CD4-positive, alpha-beta T cell treated with Interleukin-2 at 100 ng/mL for 4 hours (primary cell): ENCODE measurements at places on chromosomes 7 and 10.

DNA sequence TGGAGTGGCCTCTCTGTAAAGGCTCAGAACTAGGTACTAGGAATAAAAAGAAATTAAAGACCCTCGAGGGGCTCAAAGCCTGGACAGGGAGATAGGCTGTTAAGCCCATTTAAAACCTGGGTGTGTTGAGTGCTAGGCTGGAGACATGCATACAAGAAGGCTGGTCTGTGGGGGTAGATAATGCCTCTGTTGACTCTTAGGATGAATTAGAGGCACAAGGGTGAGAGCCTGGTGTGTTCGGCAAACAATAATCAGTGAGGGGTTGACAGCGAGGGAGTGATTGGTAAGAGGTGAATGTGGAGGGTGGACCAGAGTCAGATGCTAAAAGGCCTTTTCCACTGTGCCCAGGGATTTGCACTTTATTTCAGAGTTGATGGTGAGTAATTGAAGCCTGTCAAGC is 12.7 kb downstream of the GSTO2 start:
- DNase-seq = no peak

GRCh38 chr10:697097-697875 is 7.8 kb upstream of the DIP2C start:
- no peak for DNase-seq

DNA sequence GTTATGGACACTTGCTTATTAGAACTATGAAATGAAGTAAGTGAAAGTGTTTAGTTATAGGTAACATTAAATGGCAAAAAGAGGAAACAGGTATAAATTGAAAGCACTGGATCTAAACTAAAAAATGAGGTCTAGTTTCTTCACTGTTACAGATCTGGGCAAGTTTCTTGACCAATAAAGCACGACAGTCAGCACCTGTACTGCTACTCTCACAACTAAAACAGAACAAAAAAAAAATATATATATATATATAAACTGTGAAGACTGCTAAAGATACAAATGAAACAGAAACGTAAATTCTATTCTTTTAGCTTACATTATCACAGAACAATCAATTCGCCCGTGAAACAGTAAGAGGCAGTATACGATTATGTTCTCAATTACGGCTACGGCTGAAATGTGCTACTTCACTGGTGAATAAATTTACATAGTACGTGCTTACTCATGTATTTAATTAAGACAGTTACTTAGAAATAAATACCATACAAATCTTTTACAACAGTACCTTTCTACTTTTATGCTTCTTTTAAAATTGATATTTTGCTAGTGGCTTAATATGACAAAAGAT is 4.2 kb downstream of the AHR start:
- DNase-seq = peak; percentile 64

GRCh38 chr10:121715076-121715475 is 116.8 kb upstream of the FGFR2 start:
- no peak for DNase-seq

- no peak for DNase-seq
Observed at GRCh38 chr7:116772926-116773749, 89.2 kb upstream of the CAPZA2 start.

DNA sequence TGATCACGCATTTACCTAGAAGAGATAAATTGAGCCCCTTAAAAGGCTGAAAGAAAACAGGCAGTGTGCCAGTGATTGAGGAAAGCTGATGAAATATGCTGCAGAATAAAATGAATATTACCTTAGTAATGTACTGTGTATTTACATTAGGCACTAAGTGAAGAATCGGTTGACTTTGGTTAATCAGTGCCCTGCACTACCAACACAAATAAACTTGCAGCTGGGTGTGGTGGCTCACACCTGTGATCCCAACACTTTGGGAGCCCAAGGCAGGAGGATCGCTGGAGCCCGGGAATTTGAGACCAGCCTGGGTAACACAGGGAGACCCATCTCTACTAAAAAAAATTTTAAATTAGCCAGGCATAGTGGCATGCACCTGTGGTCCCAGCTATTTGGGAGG is 148.3 kb upstream of the TCF7L2 start:
- no peak for DNase-seq

GRCh38 chr10:128964100-128964403 is 503.0 kb upstream of the MGMT start:
- DNase-seq = no peak

GRCh38 chr10:23079700-23080099 is 15.7 kb upstream of the MSRB2 start:
- no peak for DNase-seq

DNA sequence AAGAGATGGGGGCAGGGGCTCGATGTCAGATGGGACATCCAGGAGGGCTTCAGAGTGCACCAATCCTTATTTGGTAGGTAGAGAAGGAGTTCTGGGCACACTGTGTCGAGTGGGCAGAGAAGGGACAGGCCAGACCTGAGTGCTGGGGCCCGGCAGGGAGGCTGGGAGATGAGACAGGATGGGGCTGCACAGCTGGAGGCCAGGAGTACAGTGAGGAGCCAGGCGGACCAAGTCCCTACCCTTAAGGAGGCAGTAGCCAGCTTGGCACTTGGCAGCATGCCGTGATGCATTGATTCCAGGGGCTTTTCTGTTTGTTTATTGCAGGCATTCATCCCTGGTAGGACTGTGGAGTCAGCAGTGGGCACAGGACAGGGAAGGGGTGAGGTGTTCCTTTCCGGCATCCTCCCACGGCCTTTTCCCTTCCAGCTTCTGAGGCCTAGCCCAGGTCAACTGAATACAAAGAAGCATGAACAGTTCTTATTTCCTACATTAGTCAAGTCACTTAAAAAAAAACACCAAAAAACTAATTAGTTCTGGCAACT is 168.8 kb upstream of the CDCA7L start:
- DNase-seq = no peak

- DNase-seq = no peak
Observed at GRCh38 chr10:123704812-123705211, 38.7 kb downstream of the GPR26 start.

DNA sequence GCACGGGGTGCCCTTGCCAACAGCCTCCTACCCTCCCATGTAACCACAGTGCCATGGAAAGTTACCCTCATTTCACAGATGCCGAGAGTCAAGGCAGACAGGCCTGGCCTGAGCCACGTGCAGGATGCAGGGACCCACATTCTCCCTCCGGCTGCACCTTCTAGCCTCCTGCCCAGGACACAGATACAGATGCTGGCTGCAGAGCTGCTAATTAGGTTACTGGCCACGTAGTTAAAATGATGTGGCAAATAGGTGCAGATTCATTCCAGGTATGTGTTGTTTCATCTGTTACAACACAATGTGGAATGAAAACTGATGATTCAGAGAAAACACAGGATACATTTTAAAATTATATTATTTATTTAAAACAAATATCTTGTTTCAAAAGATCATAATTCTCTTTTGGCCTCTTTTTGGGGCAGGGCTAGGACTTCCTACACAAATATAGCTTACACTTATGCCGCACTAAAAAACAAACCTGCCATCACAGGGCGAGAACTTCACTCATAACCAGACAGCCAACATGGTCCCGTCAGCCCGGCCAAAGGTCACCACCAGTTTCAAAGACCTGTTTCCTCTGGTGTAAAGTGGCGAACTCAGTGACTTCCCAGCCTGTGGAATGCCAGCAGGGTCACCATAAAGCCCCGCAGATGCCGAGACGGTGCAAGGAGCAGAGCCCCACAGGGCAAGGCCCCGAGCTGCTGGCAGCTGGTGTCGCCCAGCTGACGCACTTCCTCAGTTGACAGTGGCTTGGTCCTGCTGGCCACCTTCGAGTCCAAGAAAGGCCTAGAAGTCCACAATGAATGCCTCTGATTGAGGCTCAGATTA is 83.5 kb downstream of the TNS3 start:
- DNase-seq = no peak

DNA sequence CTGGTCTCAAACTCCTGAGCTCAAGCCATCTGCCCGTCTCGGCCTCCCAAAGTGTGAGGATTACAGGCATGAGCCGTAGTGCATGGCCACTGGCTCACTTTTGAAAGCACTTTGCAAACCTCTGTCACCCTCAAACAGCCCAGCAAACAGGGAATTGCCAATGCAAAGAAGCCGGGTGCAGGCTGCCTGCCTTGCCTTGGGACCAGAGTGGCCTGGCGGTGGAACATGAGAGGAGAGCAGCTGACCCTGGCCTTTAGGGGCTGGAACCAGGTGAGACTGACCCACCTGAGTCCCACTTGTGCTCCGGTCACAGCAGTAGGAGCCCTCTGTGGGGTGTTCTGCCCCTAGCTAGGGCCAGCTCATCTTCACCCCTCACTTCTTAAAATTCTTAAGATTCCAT is 237.1 kb upstream of the GALNT17 start:
- no peak for DNase-seq

GRCh38 chr10:1128115-1128514 is 71.9 kb downstream of the WDR37 start:
- DNase-seq = no peak

GRCh38 chr7:45921699-45922519 is 837 bp upstream of the IGFBP3 start:
- DNase-seq = peak; percentile 29

DNA sequence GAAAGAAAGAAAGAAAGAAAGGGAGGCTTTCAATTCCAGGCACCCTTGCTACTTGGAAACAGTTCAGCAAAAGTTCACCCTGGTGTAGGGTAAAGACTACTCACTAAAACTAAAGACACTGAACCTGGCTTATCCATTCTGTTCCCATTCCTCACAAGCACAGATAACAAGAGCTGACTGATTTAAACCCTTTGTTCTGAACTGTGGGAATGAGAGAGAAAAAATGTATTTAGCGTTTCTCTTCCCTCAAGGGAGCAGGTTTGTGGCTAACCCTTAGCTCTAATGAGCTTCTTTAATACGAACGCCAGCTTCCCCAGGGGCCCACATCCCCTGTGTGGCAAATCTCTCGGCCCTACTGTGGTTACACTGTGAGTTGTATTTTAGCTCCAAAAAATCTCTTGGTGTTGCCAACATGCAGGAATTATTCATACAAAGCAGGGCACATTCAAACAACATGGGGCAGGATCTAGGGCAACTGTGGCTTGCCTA is 23.3 kb downstream of the PRTFDC1 start:
- DNase-seq = no peak

DNA sequence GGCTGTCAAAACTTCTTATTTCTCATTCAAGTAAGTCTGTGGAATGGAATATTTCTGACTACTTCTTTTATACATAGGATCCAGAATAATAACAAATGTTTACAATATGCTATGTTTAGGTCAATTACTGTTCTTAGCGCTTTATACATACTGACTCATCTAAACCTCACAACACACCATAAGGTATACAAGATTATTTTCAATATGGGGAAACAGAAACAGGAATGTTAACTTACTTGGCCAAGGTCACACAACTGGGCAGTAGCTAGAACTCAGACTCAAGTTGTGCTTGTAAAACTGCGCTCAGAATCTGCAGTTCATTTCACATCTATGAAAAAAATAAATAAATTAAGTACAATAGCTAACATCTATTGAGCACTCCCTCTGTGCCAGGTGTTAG is 168.0 kb downstream of the GNAI1 start:
- no peak for DNase-seq

- no peak for DNase-seq
Observed at GRCh38 chr10:123146013-123146893, 1.7 kb upstream of the HMX2 start.

- no peak for DNase-seq
Observed at GRCh38 chr7:87354749-87355148, 9.3 kb downstream of the CROT start.

DNA sequence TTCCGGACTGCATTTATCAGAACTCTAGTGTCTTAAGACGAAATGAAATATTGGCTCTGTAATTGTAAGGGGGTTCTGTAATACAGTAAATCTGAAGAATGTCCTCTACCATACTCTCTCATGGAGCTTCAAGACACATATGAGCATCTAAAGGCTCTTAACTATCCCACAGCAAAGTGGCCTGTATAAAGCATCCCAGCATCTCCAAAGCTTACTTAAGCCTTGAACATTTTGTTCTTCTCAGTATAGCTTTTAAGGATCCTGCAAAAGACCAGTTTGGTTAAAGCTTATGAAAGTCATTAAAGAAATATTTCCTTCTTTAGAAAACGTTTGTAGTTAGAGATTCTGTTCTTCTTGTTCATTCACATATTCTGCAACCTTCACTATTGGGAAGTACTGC is 75.1 kb downstream of the HGF start:
- no peak for DNase-seq

DNA sequence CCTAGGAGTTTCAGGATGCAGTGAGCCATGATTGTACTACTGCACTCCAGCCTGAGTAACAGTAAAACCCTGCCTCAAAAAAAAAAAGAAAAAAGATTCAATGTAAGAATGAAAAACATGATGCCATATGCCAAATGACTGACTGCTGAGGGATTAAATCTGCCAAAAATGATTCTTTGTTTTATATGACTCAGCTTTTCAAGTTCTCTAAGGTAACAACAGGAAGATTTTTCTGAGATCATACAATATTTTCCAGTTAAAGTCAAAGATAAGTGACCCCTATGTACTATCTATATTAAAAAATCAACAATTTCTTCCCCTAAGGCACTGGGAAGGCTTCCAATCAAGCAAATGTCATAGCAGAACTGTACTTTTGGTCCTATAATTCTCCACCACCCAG is 271.2 kb upstream of the IMMP2L start:
- no peak for DNase-seq

DNA sequence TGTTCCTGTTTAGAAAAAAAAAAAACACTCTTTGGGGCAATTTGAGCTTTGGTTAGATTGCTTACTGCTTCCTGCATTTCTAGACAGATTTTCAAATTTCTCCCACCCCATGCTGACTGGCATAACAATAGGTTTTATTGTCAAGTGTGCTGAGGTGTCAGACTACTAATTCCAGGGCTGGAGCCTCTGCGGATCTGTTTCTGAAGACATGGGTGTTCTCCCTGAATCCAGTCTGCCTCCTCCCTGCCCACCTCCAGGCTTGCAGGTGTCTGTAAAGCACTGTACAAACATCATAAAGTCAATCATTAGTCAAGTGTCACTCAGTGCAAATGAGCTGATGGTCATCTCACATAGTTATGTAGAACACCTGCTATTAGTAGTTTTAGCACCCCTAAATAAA is 292.4 kb downstream of the GATA3 start:
- DNase-seq = no peak

GRCh38 chr10:30728766-30729165 is 99.2 kb upstream of the LYZL2 start:
- no peak for DNase-seq

GRCh38 chr10:106399112-106399511 is 765.4 kb downstream of the SORCS1 start:
- no peak for DNase-seq

DNA sequence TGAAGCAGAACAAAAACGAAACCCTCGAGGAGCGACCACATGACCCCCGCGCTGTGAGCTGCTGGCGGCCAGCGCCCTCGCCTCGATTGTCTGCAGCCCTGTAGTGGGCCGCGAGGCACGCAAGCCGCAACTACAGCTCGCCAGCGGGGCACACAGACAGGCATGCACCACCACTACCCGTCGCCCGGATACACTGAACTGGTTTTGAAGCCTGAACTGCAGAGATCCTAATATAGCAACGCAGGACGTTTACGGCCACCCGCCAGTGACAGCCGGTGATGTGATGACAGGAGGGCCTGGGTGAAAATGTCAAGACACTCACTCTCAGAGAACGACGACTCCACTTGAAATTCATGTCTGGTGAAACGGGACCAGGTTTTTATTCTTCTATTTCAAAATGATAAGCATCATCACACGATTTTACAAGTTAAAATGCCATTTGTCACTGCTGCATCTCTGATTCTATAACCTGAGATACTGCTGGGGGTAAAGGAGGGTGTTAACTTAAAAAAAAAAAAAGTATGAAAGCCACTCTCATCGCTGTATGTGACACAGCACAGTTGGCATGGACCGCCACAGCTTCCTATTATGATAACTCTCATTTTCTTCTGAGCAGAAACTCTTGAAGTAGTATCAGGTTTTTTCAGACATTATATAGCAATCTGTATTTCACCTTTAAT is 120.3 kb upstream of the DIP2C start:
- DNase-seq = no peak

- DNase-seq = no peak
Observed at GRCh38 chr10:30686708-30687107, 57.2 kb upstream of the LYZL2 start.
